ENCODE measurements at places on chromosomes 16 and 17.

GRCh38 chr17:19539040-19539399 lies 5.4 kb downstream of the SLC47A1 start:
- DNase-seq: no peak

DNA sequence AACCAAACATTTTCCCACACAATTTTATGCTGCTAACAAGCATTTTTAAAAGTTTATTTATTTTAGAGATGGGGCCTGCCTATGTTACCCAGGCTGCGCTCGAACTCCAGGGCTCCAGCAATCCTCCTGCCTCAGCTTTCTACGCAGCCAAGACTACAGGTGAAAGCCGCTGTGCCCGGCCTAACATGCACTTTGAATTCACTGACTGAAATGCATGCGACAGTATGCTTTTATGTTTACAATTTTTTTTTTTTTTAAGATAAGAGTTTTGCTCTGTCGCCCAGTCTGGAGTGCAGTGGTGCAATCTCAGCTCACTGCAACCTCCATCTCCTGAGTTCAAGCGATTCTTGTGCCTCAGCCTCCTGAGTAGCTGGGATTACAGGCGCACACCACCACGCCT lies 47.8 kb downstream of the MAP1LC3B start:
- DNase-seq: no peak

GRCh38 chr16:53816211-53816836 lies 112.4 kb downstream of the FTO start:
- no peak for DNase-seq

GRCh38 chr16:57204675-57205074 lies 18.5 kb downstream of the RSPRY1 start:
- no peak for DNase-seq

- no peak for DNase-seq
Measured at GRCh38 chr16:4246777-4247459, 5.0 kb upstream of the SRL start.

- no peak for DNase-seq
Measured at GRCh38 chr17:40551879-40552768, 13.1 kb downstream of the CCR7 start.

- DNase-seq: no peak
Measured at GRCh38 chr17:81002013-81002384, 10.4 kb downstream of the CHMP6 start.

GRCh38 chr16:47847220-47847970 lies 308.4 kb downstream of the ABCC12 start:
- DNase-seq: peak; percentile 38

GRCh38 chr16:86251682-86252081 lies 258.6 kb upstream of the FOXF1 start:
- DNase-seq: no peak

GRCh38 chr17:28228986-28229729 lies 89.8 kb upstream of the TMEM97 start:
- DNase-seq: no peak

DNA sequence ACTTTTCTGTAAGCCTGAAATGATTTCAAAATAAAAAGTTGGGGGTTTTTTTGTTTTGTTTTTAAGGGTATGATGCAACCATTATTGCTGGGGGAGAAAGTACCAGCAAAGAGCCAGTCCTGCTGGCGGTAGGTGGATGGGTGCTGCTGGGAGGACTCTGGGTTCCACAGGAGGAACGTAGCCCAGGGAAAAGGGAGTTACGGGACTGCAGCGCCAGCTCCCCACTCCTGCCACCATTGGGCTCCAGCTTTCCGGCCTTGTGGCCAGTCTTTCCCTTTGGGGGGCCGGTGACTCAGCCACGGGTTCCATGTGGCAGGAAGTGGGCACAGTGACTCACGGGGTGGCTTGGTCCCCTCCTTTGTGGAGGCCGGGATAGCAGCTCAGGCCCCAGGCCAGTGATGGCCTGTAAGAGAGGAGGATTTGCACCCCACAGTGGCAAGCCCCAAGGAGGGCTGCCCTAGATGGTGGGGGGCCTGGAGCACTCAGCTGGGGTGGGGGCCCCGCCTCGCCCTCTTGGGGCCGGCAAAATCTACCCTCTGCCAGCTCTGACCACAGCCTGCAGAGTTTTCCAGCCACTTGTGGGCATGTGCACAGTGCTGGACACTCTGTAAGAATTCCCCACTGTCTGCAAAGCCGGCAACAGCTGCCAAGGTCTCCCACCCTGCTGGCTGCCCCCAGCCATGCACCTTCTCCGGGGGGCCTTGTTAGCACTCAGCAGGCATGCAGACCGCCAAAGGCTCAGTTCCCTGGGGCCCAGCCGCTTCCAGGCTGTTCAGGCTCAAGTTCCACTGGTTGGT lies 30.4 kb downstream of the SOCS3 start:
- DNase-seq: peak; percentile 65

DNA sequence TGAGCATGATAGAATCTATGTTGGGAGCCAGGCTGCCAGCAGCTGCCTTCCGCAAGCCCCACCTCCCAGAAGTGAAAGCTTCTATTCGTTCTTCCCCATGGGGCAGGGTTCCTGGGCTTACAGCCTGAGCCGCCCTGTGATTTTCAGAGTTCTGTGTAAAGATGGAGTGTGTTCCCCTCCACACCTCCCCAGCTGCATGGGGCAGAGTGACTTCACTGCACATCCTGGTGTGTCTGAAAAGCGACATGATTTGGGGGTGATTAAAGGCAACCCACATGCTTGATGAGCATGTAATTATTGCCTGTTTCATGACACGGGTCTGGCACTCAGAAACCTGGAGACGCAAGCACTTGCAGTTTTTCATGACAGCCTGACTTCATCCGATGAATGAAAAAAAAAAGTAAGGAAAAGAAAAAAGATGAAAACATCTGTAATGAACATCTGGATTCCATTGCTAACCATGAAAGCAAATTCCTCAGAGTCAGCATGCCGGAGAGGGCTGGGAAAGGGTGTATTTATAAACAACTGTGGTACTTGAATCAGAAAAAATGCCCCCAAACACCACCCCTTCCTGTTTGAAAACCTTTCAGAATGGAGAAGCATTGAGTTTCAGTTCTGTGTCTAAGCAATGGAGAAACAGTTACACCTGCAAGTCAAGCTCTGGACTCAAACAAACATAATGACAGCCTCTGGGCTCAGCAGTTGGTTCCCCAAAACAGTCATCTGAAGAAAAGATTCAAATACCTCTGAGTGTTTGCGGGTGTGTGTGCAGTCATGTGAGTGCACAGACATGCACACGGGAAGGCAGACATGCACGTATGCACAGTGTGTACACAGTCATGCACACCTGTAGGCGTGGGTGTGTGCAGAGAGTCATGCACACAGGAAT lies 266.0 kb downstream of the ENGASE start:
- DNase-seq: no peak

GRCh38 chr17:35082073-35082657 lies 18.7 kb upstream of the RFFL start:
- peak; percentile 72 for DNase-seq

DNA sequence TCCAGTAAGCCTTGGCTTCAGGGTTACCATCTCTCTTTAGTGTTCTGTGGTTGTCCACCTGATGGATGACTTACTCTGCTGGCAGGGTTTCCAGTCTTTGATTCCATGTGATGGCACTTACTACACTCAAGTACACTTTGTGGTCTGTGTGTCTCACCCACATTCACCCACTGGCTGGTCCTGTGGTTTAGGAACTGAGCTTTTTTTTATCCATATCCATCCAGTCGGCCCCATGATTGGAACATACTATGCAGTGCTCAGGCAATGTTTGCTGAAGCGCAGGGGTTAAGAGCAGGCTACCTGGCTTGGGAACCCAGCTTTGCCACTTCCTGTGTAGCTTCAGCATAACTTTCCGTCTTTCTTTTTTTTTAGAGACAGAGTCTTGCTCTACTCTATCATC lies 2.8 kb upstream of the FUS start:
- DNase-seq: peak; percentile 45

DNA sequence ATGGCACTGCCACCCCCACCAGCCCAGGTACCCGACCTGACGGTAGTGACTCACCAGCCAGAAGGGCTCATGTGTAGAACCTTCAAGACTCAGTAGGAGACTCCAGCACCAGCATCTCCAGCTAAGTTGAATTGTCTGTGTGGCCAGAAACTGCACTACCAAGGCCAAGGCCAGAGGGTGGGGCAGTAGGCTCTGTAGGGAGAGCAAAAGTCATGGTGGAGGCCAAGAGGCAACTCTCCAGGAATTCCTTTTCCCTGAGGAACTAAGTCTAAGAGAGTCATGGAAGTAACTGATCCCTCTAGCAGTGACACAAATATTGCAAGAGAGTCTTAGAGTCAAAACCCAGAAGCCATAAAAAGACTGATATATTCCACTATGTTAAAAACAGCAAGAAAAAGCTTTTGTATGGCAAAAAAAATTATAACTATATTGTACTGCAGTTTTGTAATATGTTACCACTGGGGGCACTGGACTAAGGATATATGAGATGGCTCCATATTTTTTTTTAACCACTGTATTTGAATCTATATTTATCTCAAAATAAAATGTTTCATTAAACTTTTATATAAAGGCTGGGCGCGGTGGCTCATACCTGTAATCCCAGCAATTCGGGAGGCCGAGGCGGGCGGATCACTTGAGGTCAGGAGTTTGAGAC lies 30.2 kb upstream of the GUCY2D start:
- DNase-seq: no peak

- DNase-seq: no peak
Measured at GRCh38 chr17:66691644-66692420, 143.1 kb upstream of the CACNG5 start.

DNA sequence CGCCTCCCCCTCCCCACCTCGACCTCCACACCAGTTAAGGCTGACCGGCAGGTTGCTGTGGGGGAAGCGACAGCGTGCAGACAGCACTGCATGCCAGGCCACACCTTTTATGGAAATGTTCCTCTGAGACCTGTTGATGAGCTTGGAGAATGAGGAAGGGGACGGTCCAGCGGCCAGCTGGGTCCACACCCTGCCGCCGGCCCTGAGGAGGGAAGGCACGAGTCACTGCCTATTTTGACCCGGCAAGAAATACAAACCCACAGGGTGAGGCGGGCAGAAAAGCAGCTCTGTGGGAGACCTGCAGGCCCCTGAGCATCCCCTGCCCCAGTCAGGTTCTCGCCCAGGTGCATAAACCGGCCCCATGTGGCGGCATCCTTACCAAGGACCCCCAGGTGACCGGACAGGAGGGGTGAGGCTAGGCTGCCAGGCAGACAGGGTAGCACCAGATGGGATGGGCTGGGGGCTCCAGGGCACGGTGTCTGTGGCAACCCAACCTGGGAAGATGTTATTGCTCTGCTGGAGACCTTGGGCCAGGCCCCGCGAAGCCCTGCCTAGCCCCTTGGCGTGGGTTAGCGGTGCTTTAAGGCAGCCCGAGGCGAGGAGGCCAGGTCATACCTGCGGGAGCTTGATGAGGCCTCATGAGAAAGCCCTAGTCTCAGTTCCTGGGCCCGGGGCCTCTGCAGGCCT lies 12.7 kb downstream of the NATD1 start:
- DNase-seq: no peak
